ENCODE measurements at places on chromosomes 3 and 15. TPM values are rescaled to one million over a fixed set of nuclear protein-coding genes. Genes with fewer than 3 reads are reported as not detected.

ACTRT3 gene
- total RNA-seq, result 0.93 TPM

CTXN2 gene
- total RNA-seq, result not detected

GOLGA6A gene
- total RNA-seq, result not detected

PEX11A gene
- total RNA-seq, result 9.1 TPM

CADPS gene
- total RNA-seq, result 12.0 TPM

FAM162A gene
- 118 TPM for total RNA-seq

SETD5 gene
- 63.1 TPM for total RNA-seq

KPNA1 gene
- total RNA-seq, result 104 TPM

ZKSCAN7 gene
- total RNA-seq, result 2.3 TPM

CHRNA5 gene
- 1.3 TPM for total RNA-seq

ILDR1 gene
- not detected for total RNA-seq

SEMA5B gene
- 12.7 TPM for total RNA-seq

CTDSPL2 gene
- 22.3 TPM for total RNA-seq

LRRIQ4 gene
- 0.14 TPM for total RNA-seq

STAC gene
- 1.3 TPM for total RNA-seq

SLC15A2 gene
- total RNA-seq, result 5.2 TPM

SLC2A2 gene
- not detected for total RNA-seq

MLF1 gene
- total RNA-seq, result 101 TPM

ARGFX gene
- total RNA-seq, result not detected

ALDH1A3 gene
- 2.7 TPM for total RNA-seq

GPR160 gene
- total RNA-seq, result 1.5 TPM

TEX55 gene
- total RNA-seq, result not detected

LTF gene
- total RNA-seq, result 5.7 TPM

HES1 gene
- 23.6 TPM for total RNA-seq

GRAMD2A gene
- not detected for total RNA-seq

CCR9 gene
- not detected for total RNA-seq

STRIT1 gene
- total RNA-seq, result 0.55 TPM

ERICH6 gene
- not detected for total RNA-seq

FRMD5 gene
- total RNA-seq, result 85.5 TPM

LRIG1 gene
- 94.5 TPM for total RNA-seq

CD200 gene
- 0.82 TPM for total RNA-seq

PLA2G4E gene
- total RNA-seq, result not detected

RHOV gene
- not detected for total RNA-seq

B4GALT4 gene
- 12.3 TPM for total RNA-seq

SYNM gene
- 343 TPM for total RNA-seq

PLSCR5 gene
- total RNA-seq, result not detected

ACAP2 gene
- 26.7 TPM for total RNA-seq

HIGD2B gene
- not detected for total RNA-seq

GOLGA6L26 gene
- total RNA-seq, result not detected

CFAP91 gene
- total RNA-seq, result 0.92 TPM

SI gene
- total RNA-seq, result not detected

RBP2 gene
- not detected for total RNA-seq

LPP gene
- total RNA-seq, result 146 TPM

SERPINI1 gene
- total RNA-seq, result 11.8 TPM

HTR3E gene
- total RNA-seq, result not detected

PRRT3 gene
- total RNA-seq, result 0.59 TPM

P3H2 gene
- 8.7 TPM for total RNA-seq

GABRA5 gene
- not detected for total RNA-seq

DCBLD2 gene
- total RNA-seq, result 61.7 TPM

BCL2A1 gene
- 0.50 TPM for total RNA-seq

VGLL3 gene
- total RNA-seq, result 3.8 TPM

CLDN1 gene
- 0.10 TPM for total RNA-seq

GOLGA8M gene
- 1.5 TPM for total RNA-seq

DGKG gene
- 14.6 TPM for total RNA-seq

GHSR gene
- total RNA-seq, result not detected

POPDC2 gene
- 598 TPM for total RNA-seq

GOLGA8N gene
- total RNA-seq, result 8.8 TPM

All from heart right ventricle (tissue), 16 donors.